ENCODE measurements at places on chromosomes 1 and 21. TPM values are rescaled to one million over a fixed set of nuclear protein-coding genes. Genes with fewer than 3 reads are reported as not detected.

The ALG14 gene
- total RNA-seq = 8.1 TPM

The IER5 gene
- 38.6 TPM for total RNA-seq

The MYOG gene
- not detected for total RNA-seq

The C4BPA gene
- total RNA-seq = 0.99 TPM

The FAM151A gene
- 0.29 TPM for total RNA-seq

The HES3 gene
- total RNA-seq = not detected

The TTC39A gene
- total RNA-seq = 1.6 TPM

The LCA5L gene
- total RNA-seq = 1.8 TPM

The CFHR2 gene
- total RNA-seq = not detected

The NPHS2 gene
- not detected for total RNA-seq

The TSEN15 gene
- total RNA-seq = 29.8 TPM

The GSTM5 gene
- not detected for total RNA-seq

The HCRTR1 gene
- total RNA-seq = not detected

The EPHA2 gene
- 123 TPM for total RNA-seq

The C1QA gene
- total RNA-seq = not detected

The TCHH gene
- 0.30 TPM for total RNA-seq

The IRF6 gene
- 0.15 TPM for total RNA-seq

The CTXND2 gene
- not detected for total RNA-seq

The ZNF683 gene
- total RNA-seq = not detected

The FABP3 gene
- total RNA-seq = not detected

The RAD54L gene
- 10.5 TPM for total RNA-seq

The SLC22A15 gene
- 1.0 TPM for total RNA-seq

The GUCA2B gene
- not detected for total RNA-seq

The IFNGR2 gene
- total RNA-seq = 55.8 TPM

The S100A16 gene
- total RNA-seq = 581 TPM

The ZNF593 gene
- total RNA-seq = 70.1 TPM

The CCDC27 gene
- total RNA-seq = not detected

The RAB3B gene
- total RNA-seq = 6.3 TPM

The PLA2G5 gene
- total RNA-seq = not detected

The CENPF gene
- 68.0 TPM for total RNA-seq

The LRRC41 gene
- 45.7 TPM for total RNA-seq

The MORN1 gene
- total RNA-seq = 6.0 TPM

The TACSTD2 gene
- total RNA-seq = not detected

The WNT3A gene
- total RNA-seq = not detected

The UBE2U gene
- total RNA-seq = not detected

The DMBX1 gene
- 0.61 TPM for total RNA-seq

The SYTL1 gene
- 0.51 TPM for total RNA-seq

Measured in A549 treated with Hydrocortisone at 1 μM for 4 hours (cell line).